ENCODE measurements at places on chromosomes 2 and 18.

DNA sequence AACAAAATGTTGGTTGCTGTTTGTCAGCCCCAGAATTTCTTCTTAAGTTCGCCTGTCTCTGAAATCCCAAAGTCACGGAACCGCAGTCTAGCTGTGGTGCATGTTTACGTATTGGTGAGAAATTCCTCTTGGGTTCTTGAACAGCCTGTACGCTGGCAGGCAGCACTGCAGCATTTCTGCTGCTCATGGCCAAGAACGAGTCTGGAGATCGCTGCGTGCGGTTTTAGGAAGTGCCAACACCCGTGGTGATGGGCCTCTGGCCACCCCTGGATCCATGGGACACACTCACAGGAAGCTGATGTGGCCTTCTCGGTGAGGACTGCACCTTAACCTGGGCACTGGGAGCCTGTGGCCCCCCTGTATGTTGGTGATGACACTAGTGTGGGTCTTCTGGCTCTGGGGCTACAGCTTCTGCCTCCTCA lies 23.7 kb downstream of the ASB1 start:
- DNase-seq, result no peak

- DNase-seq, result no peak
These were observed 436 bp upstream of the ITPRIPL1 start for GRCh38 chr2:96324721-96325040.

DNA sequence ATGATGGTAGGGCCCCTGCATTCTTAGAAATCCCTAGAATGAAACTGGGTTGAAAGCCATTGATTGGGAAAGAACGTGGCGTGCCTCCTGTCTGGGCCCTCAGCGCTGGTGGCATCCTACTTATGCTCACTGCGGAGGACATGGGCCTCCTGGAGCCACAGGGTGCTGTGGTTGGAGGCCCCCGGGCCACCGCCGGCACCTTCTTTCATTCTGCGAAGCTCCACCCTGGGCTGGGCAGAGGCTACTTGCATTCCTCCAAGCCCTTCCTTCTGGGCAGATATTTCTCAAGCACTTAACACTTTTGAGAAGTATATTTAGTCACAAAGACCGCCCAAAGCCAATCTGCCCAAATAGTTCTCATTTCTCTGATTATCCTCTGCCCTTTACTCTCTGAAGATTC lies 311.9 kb downstream of the MYCN start:
- no peak for DNase-seq

- DNase-seq, result no peak
These were observed 32.8 kb upstream of the TNS1 start for GRCh38 chr2:218035463-218036100.

- no peak for DNase-seq
These were observed 189.2 kb downstream of the SMAD7 start for GRCh38 chr18:48761582-48761981.

GRCh38 chr18:21949326-21950015 lies 208.9 kb downstream of the MIB1 start:
- DNase-seq, result no peak

DNA sequence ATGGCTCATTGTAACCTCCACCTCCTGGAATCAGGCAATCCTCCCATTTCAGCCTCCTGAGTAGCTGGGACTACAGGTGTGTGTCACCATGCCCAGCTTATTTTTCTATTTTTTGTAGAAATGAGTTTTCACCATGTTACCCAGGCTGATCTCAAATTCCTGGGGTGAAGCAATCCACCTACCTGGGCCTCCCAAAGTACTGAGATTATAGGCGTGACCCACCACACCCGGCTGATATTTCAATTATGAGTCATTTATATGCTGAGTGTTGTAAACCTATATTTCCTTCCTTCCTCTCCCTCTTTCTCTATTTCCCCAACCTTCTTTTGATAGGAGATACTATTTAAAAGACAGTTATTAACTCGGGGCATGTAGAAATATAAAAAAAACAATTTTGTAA lies 469.6 kb upstream of the ID2 start:
- DNase-seq, result no peak

DNA sequence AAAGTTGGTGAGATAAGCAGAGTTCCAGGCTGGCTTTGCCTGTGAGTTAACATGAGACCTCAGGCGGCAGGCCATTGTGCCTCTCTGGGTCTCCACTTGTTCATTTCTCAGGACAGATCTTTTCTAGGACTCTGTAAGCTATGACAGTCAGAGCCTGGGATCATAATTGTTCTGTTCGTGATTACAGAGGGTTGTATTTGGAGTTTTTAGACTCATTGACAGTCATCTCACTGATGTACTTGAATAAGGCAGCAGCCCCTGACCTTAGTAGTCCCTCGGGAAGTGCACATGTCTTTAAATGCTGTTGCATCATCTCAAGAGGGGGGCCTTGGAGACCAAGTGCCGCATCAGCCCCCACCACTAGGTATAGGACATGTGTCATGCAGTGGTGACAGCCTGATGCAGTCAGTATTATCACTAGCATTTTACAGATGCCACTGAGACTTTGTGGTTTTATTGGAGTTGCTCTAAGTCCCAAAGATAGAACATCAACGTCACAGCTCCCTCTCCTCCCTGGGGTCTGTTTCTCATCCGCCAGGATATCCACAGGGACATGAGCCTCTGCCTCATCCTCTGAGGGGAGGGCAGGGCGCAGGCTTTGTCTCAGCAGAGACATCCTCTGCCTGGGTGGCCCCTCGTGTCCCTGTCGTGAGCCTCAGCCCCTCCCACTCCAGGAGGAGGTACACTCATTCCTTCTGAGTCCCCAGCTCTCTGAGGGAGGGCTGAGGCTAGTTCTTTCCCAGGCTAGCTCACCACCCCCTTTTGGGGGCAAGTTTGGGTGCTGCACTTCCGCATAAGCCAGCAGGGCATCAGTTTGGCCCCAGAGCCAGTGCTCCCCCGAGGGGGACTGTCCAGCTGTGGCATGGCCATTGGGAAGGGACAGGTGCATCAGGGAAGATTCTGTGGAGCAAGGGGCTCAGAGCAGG lies 14.1 kb downstream of the GLI2 start:
- no peak for DNase-seq

DNA sequence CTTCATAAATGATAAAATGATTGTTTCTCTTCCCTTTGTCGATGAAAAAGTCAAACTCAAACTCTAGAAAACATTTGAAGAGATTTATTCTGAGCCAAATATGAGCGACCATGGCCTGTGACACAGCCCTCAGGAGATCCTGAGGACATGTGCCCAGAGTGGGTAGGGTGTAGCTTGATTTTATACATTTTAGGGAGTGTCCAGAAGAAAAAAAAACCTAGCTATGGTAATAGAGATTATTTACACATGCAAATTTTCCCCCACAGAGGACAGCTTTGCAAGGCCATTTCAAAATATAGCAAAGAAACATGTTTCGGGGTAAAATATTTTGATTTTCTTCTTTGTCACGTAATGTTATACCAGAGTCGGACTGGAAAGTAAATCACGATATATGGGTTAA lies 92.4 kb upstream of the TRIB2 start:
- DNase-seq, result no peak

DNA sequence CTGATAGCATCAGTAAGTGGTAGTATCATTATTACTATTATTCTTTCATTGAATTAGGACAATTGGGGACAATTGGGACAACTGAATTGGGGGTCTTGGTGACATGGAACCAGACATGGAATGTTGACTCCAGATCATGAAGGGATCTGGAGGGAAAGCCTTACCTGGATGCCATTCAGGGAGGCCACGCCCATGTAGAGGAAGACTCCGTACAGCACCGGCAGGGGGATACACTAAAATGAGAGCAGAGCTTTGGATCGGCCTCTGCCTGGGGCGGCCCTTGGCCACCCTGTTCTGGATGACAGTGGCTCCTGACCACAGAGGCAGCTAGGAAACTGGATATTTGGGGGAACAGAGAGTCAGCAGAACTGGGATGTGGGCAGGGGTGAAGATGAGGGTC lies 29.2 kb downstream of the MTHFD2 start:
- no peak for DNase-seq

DNA sequence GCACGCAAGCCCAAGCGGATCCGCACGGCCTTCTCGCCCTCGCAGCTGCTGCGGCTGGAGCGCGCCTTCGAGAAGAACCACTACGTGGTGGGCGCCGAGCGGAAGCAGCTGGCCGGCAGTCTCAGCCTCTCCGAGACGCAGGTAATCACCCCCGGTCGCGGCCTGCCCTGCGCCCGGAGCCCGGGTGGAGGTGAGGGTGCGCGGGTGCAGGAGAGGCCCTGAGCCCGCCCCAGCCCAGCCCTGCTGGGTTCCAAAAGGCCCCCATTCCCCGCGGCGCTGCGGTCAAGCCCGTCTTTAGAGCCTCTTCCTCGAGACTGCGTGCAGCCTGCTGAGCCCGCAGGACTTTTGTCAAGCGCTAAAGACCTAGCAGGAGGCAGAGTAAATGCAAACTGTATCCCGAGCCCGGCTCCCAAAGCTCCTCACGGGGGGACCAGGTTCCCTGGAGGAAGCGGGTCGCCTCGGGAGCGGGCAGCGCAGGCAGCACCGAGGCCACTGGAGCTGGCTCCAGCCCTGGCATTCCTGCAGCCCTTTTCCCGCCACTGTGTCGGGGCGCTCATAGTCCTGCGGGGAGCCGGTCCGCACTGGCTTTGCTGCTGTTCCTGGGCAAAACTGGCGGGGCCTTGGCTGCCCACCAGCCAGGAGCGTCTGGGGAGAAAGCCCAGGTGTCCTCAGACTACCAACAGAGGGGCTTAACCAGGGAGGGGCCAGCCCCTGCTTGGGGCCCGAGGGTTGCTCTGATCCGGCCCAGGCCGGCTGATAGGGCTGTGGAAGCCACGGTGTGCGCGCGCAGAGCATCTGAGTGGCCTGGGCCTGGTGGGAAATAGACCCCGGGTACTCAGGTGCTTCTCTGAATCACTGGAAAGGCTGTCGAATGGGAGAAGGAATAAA lies 7.3 kb downstream of the EMX1 start:
- DNase-seq, result no peak

- no peak for DNase-seq
These were observed 24.7 kb downstream of the MDH1 start for GRCh38 chr2:63613391-63613901.

- no peak for DNase-seq
These were observed 267.2 kb upstream of the HDAC4 start for GRCh38 chr2:239668042-239668441.

- no peak for DNase-seq
These were observed 47.4 kb downstream of the CACNB4 start for GRCh38 chr2:152051436-152051835.

- DNase-seq, result no peak
These were observed 122.3 kb upstream of the ITGA6 start for GRCh38 chr2:172305066-172305465.

- peak; percentile 43 for DNase-seq
These were observed 18.8 kb downstream of the TEX44 start for GRCh38 chr2:231611273-231612108.

DNA sequence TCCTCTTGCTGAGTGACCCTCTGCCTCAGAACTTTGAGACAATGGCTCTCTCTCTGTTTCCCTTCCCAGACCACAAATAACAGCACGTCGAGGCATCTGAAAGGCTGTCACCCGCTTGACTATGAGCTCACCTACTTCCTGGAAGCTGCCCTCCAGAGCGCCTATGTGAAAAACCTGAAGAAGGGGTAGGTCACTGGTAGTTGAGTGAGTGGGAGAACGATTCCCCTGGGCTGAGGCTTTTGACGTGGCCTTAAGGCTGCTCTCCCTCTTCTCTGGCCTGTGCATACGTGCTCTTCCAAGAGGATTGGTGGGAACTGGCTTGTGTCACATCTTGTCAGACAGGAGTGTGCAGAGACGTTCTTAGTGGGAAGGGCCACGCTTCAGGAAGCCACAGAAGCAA lies 63.1 kb upstream of the MCFD2 start:
- no peak for DNase-seq

DNA sequence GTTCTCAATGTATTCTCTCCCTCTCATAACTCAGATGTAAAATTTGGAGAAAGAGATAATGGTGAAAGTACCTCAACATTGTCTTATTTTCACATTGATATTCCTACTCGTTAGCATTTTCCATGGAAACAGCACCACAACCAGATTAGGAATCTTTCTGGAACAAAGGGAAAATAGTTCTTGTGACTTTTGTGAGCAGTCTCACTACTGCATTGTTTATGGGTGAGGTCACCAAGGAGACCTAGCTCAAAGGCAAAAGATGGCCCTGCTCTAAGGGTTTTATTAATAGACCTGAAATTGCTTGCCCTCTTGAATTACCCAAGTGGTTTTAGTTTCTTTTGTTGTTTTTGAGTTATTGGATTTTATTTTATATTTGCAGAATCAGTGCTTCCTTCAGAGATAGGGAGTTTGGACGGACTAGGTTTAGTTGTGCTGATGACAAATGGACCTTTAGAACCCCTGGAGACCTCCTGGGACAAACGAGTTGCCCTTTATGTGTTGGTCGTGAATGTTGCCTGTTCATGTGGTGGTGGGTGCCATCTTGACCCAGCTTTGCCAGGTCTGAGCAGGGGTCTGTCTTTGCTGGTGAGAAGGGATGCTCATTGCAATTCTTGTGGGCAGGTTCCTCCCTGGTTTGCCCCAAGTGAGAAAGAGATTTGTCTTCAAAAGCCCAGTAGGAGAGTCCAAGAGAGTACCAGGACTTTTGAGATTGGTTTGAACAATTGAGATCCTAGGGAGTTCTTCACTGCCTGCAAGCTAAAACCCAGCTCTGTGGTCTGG lies 58.1 kb downstream of the INPP4A start:
- DNase-seq, result no peak

GRCh38 chr2:54964271-54964670 lies 86.0 kb downstream of the RTN4 start:
- no peak for DNase-seq

DNA sequence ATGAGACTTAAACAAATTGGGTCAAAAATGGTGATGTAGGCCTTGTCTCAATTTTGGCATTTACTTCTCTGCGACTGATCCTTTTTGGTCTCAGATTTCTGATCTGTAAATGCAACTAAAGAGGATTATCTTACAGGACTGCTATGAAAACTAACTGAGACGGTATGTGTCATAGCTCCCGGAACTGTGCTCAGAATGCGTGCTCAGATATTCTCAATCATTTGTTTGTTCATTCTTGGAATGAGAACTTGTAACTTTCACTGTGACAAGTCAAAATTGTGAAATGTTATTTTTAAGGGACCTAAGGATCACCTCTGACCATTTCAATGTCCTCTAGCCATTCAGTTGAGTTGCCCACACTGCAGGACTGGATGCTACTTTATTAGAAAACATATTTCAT lies 498.2 kb upstream of the PIK3C3 start:
- no peak for DNase-seq

- DNase-seq, result no peak
These were observed 35.4 kb upstream of the REEP1 start for GRCh38 chr2:86372641-86373502.

Data from putamen (tissue), 1 donor.